NCI-H524 treated with DMSO at 0.1 percent for 48 hours (cell line): ENCODE measurements at places on chromosomes 4 and X.

- DNase-seq = no peak
Measured at GRCh38 chr4:151284534-151285245, 7.7 kb downstream of the PRSS48 start.

DNA sequence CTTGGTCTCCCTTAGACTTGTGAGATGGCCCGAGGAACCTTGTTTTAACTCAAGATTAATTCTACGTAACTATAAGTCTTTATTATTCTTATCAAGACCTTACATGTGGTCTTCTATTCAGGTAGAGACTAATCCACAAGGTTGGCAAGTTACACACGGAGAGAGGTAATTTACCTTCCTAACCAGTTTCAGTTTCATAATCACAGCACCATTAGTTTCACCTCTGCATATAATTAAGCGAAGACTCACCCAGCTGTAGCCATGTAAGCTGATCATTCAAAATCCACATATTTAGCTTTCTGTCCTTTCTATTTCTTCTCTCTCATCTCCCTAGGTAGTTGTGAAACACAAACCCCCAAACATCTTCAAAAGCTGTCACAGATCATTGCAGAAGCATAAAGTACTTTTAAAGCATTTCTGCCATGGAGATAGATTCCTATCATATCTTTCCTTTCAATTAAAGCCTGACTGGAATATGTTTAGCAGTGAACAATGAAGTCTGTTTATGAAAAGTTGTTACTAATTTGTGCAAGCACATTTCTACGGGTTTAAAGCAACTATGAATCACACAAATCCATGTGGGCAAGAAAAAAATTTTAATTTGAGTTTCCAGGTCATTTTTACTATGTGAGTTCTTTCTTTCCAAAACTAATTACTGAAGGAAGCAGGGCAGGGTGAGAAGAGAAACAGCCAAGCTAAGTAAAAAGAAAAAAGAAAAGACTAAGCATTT, 78.5 kb downstream of the BTC start:
- DNase-seq = no peak

- DNase-seq = peak; percentile 4
Measured at GRCh38 chr4:186984105-186984644, 260.5 kb upstream of the FAT1 start.

- DNase-seq = no peak
Measured at GRCh38 chr4:7418131-7418943, 16.4 kb downstream of the PSAPL1 start.

DNA sequence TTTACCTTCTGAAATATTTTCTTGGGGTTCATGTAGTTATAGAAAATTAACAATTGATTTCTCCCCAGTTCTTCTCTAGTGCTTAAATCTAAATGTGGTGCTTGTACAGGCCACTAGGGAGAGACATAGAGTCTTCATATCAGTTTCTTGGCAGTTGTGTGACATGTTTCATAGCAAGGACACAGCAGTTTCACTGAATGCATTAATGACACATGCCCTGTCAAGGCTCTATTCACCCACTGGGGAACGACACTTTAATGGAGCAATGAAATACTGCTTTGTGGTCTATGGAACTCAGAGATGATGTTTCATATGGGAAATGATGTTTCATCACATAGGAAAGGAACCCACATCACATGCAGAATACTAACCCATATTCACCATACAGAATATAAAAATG, 2.8 kb downstream of the VEGFC start:
- no peak for DNase-seq

DNA sequence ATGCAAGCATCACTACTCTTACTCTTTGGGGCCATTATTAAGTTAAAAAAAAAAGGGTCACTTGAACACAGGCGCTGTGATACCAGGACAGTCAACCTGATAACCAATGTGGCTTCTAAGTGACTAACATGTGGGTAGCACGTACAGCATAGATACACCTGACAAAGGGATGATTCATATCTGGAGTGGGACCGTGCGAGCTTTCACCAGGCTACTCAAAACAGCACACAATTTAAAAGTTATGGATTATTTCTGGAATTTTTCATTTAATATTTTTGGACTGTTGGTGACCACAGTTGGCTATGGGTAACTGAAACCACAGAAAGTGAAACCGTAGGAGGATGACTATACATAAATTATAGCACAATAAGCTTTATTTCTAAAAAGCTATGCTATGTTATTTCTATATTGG, 113.8 kb upstream of the STIM2 start:
- DNase-seq = no peak

DNA sequence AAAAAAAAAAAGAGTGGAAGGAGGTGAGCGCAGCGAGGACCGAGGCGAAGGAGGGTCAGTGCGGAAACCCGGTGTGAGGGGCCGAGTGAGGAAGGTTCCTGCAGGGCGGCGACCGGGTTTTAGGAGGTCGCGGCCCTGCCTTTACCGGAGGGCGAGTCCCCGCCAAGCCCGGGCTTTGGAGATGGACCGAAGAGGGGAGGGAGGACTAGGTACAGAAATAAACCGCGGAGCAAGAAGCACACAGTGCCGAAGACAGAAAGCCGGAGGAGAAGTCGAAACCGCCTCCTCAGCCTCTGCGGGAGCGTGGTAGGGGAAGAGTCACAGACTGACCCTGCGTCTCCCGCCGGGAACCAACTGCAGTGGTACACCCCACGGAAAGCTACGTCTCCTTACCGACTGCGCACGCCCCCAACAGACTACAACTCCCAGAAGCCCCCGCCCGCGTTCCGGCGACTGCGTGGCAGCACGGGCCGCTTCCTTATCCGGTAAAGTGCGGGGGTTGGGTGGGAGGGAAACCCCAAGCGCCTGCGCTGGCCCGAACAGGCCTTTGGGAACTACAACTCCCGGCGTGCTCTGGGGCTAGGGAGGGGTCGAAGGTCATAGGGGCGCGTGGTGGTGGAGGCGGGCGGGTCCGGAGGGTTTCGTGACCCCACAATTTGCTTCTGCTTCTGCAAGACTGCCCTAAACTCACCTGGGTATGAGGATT, at the start of gene NFXL1:
NFXL1 (minus strand) TSS at position 364 of the 706 bp plus-strand sequence. CDS start 380 bp downstream, outside the sequence.
- DNase-seq = peak; percentile 82

DNA sequence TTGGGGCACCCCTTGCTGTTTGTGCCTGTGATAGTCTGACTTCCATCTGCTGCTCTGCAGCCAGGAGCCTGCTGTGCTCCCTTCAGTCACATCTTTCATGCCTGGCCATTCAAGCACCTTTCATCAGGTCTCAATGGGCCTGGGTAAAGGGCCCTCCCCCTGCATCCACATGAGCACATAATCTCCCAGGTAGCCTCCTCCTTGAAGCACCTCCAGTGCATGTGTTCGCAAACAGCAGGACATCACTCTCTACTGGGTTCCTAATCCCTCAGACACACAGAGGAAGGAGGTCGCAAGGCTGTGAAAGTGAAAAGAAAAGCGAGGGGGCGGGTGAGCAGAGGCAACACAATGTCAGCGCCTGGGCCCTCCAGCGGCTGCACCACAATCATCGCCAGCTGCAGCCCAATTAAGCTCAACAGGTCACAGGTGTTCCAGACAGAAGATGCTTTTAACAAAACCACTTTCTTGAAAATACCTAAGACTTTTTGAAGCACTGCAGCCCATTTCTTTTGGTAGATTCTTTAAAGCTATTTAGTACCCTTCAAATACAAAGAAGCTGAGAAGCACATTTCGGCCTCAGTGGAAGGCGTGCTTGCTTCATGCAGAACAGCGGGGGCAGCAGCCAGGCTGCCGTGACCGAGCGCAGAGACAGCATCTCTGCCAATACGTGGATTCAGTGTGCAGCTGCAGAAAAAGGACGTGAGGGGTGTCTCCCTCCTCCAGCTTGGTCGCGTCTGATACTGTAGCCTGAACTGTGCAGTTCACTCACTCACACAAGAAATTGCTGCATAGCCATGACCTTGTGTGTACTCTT, 92.2 kb upstream of the SPRY1 start:
- peak; percentile 86 for DNase-seq

DNA sequence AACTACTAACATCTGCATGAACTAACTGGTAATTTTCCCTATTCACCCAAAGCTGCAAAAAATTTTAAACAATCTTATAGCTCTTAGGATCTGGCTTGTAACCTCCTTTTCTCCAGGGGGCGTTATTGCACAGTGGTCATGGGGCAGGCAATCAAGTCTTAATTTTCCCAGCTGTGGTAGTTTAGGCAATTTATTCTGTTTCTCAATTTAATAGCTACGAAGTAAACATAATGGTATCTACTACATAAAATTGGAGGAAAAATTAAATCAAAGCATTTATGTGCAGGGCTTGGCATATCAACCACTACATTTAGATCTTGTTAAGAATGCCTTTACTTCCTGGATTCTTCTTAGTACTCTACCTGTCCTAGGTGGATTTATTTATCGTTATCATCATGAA, 137.4 kb upstream of the GUCY1A1 start:
- no peak for DNase-seq

DNA sequence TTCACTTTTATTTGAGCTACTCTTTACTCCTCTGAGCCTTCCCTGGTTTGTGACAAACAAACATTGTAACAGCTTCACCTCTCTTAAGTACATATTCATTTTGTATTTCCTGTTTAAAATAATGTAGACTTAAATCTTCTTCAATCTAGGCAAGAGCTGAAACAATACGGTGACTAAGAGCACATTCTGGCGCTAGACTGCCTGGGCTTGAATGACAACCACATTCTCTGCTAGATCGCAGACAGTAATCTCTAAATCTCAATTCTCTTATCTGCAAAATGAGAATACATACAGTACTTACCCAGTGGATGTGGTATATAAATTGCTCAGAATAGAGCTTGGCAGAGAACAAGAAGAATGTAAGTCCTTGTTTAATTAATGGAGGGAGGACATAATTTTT, 144.8 kb downstream of the ARAP2 start:
- DNase-seq = no peak

DNA sequence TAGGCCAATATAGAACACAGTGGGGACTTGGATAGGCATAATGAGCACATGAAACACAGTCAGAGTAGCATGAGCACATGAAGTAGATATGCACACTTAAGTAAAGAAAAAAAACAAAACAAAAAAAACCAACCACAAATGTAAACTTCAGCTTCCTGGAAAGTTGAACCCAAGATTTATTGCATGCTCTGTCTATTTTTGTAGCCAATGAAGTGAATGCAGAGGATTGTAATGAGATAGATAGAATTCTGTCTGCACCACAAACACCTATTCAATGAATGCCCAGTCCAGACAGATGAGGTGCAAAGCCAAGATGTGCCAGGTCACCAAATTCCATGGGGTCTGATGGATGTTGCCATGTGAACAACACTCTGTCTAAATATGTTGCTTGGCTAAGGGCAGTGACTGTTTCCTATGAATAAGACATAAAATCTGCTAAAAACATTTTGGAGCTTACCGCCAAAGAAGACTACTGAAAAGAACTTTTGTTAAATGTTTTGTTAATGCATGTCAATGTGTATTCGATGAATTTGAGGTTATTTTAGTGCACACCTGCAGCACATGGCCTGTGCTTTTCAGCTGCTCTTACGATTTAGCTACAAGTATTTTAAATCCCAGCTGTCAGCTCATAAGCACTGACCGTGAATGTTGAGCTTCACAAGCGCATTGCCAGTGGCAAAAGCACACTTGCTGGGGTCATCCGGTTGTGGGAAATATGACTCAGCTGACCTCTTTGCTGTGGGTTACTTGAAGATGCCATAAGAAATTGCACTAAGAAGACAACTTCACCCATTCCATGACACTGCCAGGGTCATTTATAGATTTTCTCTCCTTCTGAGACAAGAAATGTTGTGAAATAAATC, 374.8 kb upstream of the GNPDA2 start:
- DNase-seq = no peak

DNA sequence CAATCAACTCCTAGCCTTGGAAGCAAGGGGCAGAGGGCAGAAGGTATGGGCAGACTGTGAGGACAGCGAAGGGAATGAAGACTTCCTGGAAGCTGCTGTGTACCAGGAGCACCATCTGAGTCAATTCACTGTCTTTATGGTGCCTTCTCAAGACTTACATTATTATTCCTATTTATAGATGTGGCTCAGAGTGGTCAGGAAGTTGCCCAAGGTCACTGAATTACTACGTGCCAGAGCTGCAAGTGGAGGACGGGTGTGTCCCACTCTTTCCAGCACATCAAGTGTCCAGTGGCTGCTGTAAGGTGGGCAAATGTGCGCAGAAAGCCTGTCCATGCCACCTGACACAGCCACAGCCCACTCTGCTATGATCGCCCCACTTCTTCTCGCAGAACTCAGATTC, 32.0 kb downstream of the SMPX start:
- DNase-seq = no peak

- DNase-seq = no peak
Measured at GRCh38 chrX:30538271-30538670, 39.3 kb downstream of the TASL start.

GRCh38 chr4:8005814-8006215, 66.2 kb upstream of the AFAP1 start:
- peak; percentile 25 for DNase-seq
